Urinary bladder (tissue), 4 donors: ENCODE measurements at places on chromosomes 5 and 9. TPM values are rescaled to one million over a fixed set of nuclear protein-coding genes. Genes with fewer than 3 reads are reported as not detected.

Gene MRPL22
- 17.2 TPM for total RNA-seq

GRCh38 chr5:177094224-177095087 lies 7.7 kb downstream of the FGFR4 start:
- no peak for DNase-seq

DNA sequence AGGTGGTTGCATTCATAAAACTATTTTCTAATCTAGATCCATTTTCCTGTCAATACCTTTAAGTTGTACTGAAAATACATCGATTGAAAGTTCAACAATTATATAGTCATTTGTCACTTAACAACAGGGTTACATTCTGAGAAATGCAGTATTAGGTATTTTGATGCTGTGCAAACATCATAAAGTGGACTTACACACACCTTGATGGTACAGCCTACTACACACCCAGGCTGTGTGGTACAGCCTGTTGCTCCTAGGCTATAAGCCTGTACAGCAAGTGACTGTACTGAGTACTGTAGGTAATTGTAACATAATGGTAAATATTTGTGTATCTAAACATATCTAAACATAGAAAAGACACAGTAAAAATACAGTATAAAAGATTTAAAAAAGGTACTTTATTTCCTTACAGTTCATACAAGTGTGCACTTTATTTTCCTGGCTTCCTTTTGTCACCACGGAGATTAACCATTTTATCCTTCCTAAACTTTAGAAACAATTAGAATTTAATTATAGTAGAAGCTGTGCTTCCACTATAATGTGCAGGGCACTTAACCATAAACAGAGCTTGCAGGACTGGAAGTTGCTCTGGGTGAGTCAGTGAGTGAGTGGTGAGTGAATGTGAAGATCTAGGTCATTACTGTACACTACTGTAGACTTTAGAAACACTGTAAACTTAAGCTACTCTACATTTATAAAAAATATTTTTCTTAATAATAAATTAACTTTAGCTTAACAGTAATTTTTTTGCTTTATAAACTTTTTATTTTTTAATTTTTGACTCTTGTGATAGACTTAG lies 42.9 kb upstream of the MEF2C start:
- no peak for DNase-seq

DNA sequence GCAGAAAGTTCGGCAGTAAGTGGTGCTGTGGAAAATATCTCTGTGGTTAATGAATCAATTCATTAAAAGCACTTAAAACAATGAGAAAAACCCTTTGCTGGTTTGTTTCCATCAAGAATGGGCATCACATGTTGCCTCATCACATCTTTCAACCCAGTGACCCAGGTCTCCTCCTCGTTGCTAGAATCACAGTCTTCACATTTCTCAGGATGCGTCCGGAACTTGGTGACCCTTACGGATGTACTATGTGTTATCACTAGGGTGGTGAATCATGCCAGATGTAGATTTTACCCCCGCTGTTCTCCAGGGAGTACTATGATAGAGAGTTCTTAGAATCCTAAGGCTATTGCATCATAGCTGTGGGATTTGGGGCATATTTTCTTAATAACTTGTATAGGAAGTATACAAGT lies 217.9 kb upstream of the KLF4 start:
- no peak for DNase-seq

DNA sequence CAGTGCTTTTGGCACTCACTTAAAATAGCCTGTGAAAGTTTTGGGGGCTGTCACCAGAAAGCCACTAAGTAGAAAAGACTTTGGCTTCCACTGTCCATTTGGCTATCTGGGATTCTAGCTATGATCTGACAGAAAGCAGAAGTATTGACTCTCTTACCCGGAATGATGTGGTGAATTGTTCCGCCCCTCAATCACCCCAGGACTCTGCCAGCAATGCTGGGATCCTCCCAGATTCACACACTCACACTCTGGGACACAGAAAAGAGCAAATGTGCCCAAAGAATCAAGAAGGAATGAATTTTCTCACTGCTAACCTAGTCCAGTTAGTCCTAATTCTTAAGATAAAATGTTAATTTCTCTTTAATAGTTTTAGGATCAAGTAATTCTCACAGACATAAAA lies 576.9 kb downstream of the BNC2 start:
- no peak for DNase-seq

DNA sequence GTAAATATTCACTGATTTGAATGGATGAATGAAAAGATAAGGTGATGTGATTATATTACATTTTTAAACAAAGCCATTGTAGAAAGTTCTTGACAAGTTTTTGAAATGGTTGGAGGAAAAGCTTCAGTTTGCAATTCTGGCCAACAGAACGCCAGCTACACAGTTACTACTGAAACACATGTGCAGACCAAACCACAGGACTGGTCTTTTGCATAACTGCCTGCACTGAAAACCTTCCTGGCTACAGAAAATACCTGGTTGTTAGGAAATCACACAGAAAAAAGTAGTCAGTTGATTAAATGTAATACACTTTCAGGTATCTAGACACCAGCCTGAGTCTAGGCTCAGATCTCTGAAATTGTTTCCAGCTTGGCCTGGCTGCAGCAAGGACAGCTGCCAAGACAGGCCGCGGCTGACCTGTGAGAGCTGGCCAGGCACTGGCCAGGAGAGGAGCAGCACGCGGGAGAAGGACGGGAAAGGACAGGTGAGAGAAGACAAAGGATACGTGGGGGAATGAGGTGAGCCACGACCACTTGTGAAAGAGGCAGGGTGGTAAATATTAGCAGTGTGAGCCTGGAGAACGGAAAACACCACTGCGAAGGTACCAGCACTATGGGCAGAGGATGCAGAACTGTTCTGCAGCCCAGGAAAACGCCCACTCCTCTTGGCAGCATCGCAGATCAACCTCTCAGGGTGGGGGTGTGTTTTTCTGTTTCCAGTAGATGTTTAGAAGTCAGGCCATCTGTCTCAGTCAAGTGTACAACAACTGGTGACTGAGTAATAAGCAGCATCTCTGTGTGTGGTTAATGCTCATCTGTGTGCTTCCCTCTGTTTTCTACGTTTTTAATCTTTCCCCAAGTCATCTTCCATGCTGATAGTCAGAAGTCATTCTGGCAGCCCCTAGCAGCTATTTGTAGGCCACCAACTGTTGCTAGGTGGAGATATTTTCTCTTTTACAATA lies 137.4 kb downstream of the SCAMP1 start:
- no peak for DNase-seq

Gene CAVIN4
- total RNA-seq = 12.8 TPM

DNA sequence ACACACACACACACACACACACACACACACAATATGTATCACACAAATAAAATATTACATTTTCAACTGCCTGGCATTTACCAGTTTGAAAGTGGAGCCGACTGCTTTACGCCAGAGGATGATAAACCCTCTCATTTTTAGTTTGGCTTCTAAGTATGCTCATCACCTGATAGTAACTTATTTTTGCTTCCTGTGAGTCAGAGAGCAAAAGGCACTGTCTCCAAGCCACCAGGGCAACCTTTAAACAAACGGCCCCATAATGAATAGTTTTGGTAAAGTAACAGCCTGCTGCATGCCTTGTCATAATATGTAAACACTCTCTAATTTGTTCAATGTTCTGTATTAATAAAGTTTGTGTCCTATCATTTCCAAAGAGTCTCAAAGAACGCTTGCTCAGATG lies 26.9 kb downstream of the KLF4 start:
- no peak for DNase-seq

- DNase-seq = no peak
Observed at GRCh38 chr5:10689391-10690081, 71.5 kb downstream of the DAP start.

DNA sequence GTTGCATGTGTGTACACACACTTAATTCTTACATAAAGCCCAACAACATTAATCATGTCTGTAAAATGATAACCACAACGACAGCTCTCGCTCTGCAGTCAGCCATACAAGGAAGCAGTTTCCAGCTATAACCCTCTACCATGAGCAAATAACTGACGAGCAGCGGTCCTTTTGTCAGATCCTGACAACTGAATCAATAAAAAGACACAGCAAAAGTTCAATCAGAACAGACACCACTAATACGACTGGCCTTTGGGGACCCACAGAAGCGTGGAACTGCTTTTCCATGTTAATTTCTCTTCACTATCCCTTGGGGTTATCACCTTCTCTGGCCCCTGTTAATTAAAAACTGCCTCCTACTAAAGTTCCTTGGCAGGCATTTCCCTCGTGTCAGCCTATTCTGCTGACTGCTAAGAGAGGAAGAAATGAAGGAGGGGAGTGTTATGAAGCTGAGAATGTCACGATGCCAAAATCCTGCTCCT lies 722.8 kb upstream of the GRAMD2B start:
- no peak for DNase-seq

GRCh38 chr9:91771027-91771426 lies 179.0 kb downstream of the ROR2 start:
- DNase-seq = no peak

Gene HAVCR2
- 8.7 TPM for total RNA-seq

DNA sequence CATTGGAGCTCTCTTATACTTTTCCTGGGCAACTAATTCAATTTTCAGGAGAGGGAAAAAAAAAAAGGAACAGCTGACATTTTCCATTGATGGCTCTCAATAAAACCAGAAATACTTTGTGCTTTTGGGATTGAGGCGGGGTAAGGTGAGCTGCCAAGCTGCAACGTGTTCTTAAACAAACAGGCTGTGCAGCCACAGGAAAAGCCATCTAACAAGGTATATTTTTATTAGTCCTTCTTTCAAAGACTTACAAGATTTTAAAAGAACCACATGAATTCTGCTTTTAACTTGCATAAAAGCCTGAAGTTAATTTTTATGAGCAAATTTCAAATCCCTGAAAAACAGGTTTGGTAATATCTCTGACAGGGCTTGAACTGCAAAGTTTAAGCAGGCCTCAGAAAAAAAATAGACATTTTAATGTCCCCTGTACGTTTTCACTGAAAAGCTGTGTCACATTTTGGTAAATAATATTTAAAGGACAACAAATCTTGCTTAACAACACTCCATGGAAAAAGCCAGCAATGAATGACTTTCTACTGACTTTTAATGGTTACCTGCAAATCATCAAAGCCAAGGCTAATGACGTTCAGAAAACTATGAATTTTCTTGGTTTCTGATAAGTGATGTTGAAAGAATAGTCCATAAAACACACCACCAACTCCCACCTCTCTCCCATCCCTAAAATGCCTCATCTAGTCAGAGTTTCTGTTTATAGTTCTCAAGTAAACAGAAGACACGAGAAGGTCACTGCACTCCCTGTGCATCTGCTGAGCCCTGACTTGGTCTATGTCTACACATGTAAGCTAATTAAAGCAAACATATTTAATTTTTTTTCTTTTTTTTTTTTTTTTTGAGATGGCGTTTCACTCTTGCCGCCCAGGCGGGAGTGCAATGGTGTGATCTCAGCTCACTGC lies 433.6 kb downstream of the PIK3R1 start:
- DNase-seq = peak; percentile 63

Gene ANKRD18A
- 0.95 TPM for total RNA-seq
